ENCODE measurements at places on chromosomes 11 and 22.

DNA sequence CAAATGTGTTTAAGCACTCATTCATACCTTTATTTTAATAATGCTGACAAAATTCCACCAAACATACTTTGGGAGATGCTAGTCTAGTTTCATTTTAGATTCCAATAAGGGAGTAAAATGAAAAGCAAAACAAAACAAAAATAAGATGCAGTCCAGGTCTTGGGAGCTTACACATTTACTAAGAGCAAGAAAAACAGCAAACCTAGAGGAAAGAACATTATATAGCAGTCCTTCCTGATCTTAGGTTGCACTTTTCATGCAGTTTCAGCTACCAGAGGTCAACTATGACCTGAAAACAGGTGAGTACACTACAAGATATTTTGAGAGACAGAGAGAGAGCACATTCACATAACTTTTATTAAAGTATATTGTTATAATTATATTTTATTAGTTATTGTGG is 1100.9 kb downstream of the DLG2 start:
- no peak for DNase-seq

- peak; percentile 27 for DNase-seq
Measured at GRCh38 chr22:23823331-23823791, 15.4 kb downstream of the DERL3 start.

GRCh38 chr11:9506489-9507276 is 45.9 kb downstream of the ZNF143 start:
- DNase-seq: peak; percentile 82

GRCh38 chr11:119100246-119100970 is 1.2 kb downstream of the DPAGT1 start:
- peak; percentile 65 for DNase-seq

- DNase-seq: no peak
Measured at GRCh38 chr11:72573855-72574445, 100.3 kb downstream of the PDE2A start.

GRCh38 chr22:28711820-28712777 is 29.5 kb downstream of the CHEK2 start:
- peak; percentile 98 for DNase-seq

- DNase-seq: no peak
Measured at GRCh38 chr22:20957102-20957682, 9.9 kb upstream of the AIFM3 start.

- DNase-seq: no peak
Measured at GRCh38 chr11:66267039-66267378, 1.4 kb upstream of the RAB1B start.

- no peak for DNase-seq
Measured at GRCh38 chr22:27378311-27378800, 423.2 kb downstream of the MN1 start.

GRCh38 chr11:66745356-66746235 is 16.6 kb upstream of the SPTBN2 start:
- DNase-seq: no peak

DNA sequence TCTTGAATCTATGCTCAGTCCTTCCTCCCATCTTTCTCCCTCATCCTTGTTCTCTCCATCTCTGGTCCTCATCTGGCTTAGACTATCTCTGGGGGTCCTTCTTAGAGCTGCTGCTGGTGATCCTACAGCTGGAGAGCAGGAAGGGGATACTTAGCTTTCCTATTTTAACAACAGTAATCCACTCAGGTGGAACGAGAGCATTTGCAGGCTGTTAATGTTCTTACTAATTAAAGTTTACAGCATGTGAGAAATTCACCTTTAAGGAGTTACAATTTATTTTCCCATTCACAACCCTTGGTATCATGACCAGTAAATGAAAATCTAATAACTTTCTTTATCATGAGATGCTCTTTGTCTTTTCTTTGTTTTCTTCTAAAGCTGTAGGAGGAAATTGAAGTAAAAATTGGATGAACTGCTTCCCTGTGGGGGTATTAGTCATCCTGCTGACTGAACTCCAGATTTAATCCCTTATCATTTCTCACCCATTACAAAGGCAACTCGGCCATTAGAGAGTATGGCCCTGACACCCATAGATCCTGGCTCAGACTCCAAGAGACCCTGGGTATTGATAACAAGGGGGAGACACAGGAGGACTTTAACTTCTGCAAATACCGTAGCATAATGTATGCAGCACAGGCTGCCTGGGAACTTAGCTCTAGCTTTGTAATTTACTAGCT is 37.6 kb upstream of the MTNR1B start:
- DNase-seq: peak; percentile 4

DNA sequence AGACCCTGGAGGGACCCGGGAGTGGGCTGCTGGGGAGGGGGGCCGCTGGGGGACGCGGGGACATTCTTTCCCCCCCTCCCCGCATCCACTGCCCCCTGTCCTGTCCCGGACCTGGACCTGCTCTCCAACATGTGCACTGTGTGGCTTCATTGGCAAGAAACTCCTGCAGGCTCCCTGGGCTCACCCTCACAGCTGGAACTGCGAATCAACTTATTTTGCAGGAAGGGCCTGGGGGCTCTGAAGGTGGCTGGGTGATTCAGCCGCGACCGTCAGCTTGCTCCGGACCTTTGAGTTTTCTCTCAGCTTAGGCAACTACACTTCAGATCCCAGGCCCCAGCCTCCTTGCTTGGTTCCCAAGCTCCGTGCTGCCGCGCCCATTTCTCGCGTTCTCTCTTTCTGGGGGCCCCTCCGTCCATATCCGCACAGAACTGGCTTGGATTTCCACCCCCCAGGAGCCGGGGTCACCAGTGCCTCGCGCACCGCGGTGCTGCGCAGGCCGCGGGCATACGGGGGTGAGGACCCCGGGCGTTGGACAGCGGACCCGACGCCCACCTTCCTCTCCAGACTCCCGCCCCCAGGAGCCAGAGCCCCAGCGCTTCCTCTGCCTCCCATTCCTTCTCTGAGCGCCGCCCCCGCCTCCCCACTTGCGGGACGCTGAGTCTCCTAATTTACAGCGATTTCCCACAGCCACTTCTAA is 471 bp upstream of the AHNAK start:
- DNase-seq: peak; percentile 64

- peak; percentile 42 for DNase-seq
Measured at GRCh38 chr11:9755561-9756185, 91.8 kb downstream of the SWAP70 start.

- no peak for DNase-seq
Measured at GRCh38 chr11:23263466-23263865, 403.2 kb upstream of the CCDC179 start.

DNA sequence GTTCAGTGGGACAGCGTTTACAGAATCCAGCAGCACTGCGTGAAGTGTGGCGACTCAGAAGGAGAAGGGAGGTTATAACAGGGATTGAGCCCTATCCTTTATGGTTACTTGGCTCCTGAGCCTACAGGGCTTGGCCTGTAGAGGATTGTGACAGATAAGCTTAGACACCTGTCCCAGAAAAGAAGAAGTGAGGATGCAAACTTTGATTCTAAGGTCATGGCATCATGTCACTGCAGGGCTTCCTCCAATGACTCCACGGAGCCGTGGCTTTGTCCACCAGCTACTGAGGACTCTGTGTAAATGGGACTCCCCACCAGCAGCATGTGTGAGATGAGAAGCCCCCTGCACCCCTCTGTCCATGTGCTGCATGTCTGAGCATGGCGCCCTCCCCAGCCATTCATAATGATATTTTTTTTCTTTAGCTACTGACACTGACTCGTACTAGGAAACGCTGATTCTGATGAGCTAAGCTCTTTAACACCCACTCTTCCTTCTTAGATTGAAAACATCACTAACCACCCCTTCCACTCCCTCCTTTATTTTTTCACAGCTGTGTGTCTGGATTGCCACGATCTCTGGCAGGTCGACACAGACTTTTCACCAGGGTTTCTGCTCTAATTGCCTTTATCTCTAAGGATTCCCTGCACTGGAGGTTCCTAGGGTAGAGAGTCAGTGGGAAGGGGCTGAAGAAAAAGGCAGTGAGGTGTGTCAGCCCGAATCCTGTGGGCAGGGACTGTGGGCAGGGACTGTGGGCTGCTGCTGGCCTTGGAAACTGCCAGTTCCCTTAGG is 65.5 kb upstream of the TTC12 start:
- DNase-seq: no peak

DNA sequence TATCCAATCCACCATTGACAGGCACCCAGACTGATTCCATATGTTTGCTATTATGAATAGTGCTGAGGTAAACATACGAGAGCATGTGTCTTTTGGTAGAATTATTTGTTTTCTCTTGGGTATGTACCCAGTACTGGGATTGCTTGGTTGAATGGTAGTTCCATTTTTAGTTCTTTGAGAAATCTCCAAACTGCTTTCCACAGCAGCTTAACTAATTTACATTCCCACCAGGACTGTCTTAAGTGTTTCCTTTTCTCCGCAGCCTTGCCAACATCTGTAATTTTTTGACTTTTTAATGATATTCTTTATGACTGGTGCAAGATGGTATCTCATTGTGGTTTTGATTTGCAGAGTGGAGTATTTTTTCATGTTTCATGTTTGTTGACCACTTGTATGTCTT is 8.3 kb downstream of the FDX1 start:
- DNase-seq: no peak

DNA sequence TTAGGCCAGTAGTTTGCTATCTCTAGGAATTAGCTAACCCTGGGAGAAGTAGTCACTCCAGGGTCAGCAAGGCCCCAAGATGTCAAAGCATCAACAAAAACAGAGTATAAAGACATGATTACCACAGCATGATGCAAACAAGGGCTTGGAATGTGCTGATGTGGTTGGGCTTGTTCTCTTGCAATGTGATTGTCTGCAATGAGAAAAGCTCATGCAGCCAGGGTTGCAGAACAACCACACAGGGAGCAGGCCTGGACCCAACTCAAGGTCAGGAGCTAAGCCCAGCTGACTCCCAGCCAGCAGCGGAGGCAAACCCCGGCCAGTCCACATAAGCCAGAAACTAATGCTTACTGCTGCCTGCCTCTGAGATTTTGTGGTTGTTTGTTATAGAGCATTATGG is 132.4 kb upstream of the ZC3H12C start:
- DNase-seq: peak; percentile 96

DNA sequence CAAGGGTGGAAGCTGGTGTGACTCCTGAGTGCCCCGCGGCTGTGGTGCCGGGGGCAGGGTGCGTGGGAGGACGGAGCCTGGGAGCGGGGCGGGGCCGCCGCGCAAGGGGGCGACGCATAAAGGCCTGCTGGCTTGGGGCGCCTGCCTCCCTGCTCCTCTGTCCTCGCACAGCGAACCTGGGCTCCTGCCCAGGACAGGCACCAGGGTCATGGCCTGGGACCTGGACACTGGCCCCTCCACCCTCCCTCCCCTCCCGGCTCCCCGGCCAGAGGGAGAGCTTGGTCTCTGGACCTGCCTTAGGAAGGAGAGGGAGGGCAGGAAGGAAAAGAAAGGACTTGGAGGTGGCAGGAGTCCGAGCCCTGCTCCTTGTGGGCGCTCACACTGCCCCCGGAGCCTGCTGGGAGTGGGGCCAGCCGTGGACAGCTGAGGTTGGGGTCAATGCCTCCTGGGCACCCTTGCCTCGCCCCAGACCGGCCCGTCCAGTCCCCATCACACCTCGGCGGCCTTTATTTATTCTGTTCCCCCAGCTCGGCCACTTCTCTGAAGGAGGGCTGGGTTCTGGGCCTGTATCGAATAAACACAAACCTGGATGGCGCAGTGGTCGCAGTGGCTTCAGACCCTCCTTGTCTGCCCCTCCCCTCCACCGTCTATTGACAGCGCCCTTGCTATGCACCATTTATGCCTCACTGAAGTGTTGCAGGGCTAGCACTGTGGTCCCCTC is 8.7 kb downstream of the SLC16A8 start:
- no peak for DNase-seq

DNA sequence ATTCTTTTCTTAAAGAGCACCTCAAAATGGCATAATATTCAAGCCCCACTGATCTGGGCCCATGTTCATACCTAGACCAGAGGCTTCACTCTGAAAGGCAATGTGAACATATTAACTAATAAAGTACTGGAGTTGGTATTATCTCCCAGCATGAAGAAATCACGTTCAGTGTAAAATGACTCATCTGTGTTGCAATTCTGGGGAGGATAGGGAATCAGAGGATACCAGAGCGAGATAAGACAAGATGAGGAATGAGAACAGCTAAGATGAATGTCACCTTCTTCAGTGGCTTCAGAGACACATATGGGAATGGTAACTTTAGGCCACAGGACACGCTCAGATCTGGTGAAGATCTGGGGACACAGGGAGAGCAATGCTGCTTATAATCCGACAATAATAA is 121.1 kb downstream of the NTM start:
- DNase-seq: peak; percentile 26

DNA sequence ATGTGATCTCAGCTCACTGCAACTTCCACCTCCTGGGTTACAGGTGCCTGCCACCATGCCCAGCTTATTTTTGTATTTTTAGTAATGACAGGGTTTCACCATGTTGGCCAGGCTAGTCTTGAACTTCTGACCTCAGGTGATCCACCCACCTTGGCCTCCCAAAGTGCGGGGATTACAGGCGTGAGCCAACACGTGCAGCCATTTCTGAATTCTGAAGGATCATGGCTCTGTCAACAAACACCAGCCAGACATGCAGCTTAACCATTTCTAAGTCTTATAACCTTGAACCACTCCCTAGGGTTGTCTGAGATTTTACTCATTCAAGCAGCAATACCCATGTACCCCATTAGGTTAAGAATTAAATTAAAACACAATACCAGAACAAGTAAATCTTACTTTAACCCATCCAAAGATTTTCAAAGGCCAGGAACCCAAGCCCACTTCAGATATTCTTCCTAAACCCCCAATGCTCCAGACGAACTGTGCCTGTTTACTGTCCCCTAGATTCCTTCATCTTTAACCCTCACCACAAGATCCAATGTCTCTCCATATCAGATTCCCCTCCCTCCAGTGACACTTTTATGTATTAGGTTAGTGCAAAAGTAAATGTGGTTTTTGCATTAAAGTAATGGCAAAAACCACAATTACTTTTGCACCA is 4.0 kb downstream of the RPS13 start:
- peak; percentile 4 for DNase-seq

DNA sequence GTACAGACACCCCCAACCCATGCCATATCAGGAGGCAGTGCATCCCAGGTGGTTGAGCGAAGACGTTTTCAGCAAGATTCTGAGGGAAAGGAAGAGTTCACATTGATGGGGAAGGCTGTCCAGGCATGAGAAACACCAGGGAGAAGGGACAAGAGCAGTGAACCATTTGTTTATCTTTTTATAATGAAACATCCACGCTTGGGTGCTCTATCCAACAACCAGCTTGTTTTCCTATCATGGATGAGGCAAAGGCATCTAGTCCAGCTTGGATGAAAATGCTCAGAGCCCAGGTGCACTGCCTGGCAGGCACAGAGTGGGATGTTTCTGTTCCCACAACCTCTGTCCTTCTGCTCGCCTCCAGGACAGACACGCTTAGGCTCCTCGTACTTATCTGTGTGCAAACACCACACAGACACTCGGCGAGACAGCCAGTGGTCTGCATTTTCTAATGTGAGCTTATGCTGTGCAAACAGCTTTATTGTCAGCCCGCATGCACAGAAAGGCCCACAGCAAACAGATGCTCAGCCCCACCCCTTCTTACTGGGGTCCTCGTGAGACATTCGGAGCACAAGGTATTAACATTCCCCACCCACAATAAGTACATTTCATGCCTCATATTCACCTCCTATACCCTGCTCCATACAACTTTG is 45.4 kb upstream of the NTM start:
- no peak for DNase-seq

All from fibroblast of mammary gland (primary cell).